ENCODE measurements at places on chromosomes 13 and 19.

DNA sequence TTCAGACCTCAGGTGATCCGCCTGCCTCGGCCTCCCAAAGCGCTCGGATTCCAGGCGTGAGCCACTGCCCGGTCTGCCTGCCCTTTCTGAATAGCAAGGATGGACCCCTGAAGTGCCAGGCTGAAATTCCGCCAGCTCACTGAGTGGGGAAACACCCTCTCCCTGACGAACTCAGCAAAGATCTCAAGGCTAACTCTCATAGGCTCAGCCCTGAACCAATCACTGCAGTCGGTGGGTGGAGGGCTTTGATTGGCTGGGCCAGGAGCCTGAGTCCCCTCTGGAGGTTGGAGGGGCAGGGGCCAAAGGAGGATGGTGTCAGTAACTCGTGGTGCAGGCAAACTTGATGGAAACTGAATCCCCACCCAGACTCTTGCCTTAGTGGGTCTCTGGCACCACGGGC is 11.2 kb upstream of the COMP start:
- DNase-seq: no peak

- no peak for DNase-seq
Measured at GRCh38 chr13:34002141-34002540, 184.2 kb downstream of the RFC3 start.

DNA sequence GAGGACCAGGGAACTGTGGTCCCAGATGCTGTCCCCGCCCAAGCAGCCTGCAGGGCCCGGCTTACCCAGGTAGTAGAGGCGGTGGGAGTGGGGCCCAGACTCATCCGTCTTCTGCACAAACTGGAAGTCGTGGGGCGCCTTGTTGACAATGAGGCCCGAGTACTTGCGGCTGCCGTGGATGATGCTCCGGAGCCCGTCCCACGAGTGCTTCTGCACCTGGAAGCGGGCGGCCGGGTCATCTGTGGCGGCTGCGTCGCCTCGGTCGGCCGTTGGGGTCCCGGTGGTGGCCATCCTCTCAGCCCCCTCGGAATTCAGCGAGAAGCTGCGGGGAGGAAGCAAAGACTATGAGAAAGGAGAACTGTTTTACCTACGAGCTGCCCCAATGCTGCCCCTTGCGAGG is 9.6 kb downstream of the DPP9 start:
- DNase-seq: no peak

- DNase-seq: no peak
Measured at GRCh38 chr13:19657872-19658591, 24.6 kb downstream of the MPHOSPH8 start.

DNA sequence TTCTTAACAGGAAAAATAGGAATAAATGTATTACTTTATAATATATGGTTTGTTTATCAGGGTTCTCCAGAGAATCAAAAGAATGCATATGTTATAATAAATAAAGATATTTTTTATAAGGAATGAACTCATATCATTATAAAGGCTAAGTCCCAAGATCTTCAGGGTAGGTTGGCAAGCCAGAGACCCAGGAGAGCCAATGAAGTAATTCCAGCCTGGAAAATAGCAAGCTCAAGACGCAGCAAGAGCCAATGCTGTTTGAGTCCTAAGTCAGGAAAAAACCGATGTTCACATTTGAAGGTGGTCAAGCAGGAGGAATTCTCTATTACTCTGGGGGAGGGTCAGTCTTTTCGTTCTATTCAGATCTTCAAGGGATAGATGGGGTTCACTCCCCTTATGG is 490.0 kb downstream of the PCDH20 start:
- no peak for DNase-seq

- no peak for DNase-seq
Measured at GRCh38 chr19:1999856-2000515, 15.5 kb downstream of the BTBD2 start.

DNA sequence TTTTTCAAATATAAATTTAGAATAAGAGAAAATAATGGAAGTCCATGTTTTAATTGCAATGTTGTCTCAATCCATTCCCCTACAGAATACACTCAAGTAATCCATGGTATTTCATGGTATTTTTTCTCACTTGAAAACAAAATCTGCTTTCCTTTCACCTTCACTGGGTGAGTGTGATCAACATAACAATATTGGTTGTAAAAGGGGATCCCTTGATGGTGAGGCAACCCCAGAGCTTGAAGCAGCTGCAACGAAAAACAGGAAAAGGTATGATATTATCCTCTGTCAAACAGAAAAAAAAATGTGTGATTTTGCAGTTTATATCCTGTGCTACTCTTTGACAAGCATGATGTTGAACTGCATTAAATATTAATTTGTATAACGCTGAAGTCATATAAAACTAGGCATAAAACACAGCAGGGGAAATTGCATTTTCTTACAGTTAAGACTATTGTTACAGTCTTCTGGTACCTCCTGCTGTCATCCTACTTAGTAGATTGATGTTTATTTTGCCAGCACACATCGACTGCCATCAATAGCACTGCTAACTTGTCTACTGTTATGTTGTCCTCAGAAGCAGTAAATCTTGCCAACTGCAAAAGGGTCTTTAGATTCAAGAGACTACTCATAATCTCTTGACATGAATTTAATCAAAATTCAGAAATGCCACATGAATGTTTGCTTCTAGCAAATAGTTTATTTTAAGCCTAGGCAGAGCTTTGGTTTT is 373.1 kb upstream of the MIR17HG start:
- no peak for DNase-seq

GRCh38 chr13:107590556-107590955 is 624.8 kb downstream of the LIG4 start:
- no peak for DNase-seq

DNA sequence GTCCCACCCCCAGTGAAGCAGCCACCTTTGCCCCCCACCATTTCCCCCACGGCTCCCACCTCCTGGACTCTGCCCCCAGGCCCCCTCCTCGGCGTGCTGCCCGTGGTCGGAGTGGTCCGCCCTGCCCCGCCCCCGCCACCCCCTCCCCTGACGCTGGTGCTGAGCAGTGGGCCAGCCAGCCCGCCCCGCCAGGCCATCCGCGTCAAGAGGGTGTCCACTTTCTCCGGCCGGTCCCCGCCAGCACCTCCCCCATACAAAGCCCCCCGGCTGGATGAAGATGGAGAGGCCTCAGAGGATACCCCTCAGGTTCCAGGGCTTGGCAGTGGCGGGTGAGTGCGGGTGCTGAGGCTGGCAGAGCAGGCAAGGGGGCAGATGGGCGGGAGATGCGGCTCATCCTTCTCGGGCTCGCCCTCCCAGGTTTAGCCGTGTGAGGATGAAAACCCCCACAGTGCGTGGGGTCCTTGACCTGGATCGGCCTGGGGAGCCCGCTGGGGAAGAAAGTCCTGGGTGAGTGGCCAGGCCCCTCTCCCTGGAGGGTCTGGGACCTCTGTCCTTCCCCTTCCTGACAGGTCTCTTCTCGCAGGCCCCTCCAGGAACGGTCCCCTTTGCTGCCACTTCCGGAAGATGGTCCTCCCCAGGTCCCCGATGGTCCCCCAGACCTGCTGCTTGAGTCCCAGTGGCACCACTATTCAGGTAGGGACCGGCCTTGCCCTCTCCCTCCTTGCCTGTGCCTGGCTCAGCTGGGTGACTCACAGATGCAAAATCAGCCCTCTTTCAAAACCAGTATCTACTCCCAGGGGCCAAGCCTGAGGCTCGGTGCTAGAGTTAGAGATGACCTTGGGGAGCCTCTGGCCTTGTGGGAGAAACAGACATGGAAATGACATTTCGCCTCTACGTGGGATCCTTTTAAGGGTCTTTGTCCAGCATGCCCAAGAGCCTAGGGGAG is 8.8 kb downstream of the IGFLR1 start:
- no peak for DNase-seq

- DNase-seq: no peak
Measured at GRCh38 chr13:61727767-61728166, 312.1 kb upstream of the PCDH20 start.

DNA sequence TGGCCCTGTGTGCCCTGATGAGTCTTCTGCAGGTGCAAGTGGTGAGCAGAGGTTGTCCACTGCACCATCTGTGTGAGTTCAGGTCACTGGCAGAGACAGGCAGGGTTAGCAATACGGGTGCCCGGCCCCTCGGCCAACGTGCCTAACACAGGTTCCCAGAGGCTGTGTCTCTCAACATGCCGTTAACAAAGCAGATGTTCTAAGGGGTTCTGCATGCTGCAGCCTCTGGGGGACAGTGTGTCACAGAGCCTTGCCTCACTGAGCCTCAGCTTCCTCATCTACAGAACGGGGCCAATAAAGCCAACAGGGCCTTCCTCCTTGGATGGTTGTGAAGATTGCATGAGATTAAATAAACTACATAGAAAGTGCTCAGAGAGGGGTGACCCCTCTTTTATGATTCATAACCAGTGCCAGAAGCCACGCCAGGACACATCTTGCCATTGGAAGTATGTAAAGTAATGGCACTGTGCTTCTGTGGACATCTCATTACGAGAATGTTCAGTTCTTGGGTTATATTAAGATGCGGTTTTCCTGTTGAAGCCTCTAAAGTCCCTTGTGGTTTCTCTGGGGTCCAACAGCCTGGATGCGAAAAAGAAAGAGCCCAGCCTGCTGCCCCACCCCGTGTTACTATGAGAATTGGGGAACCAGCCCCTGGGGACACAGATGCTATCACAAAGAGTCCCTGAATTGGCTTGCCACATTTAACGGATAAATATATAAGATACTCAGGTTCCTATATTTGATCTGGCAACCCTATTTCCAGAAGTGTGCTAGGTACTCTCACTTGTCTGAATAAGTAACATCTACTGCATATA is 11.2 kb upstream of the ARHGEF18 start:
- DNase-seq: peak; percentile 3

- no peak for DNase-seq
Measured at GRCh38 chr19:34319785-34320184, 45.2 kb upstream of the GPI start.

- no peak for DNase-seq
Measured at GRCh38 chr13:41514853-41515395, 57.6 kb downstream of the RGCC start.

- DNase-seq: no peak
Measured at GRCh38 chr13:49821216-49822009, 28.9 kb upstream of the KPNA3 start.

- DNase-seq: no peak
Measured at GRCh38 chr19:2325281-2326046, 2.9 kb downstream of the LSM7 start.

- no peak for DNase-seq
Measured at GRCh38 chr13:106367361-106367971, 168.0 kb downstream of the EFNB2 start.

GRCh38 chr13:69903081-69903480 is 204.5 kb upstream of the ATXN8OS start:
- DNase-seq: no peak

DNA sequence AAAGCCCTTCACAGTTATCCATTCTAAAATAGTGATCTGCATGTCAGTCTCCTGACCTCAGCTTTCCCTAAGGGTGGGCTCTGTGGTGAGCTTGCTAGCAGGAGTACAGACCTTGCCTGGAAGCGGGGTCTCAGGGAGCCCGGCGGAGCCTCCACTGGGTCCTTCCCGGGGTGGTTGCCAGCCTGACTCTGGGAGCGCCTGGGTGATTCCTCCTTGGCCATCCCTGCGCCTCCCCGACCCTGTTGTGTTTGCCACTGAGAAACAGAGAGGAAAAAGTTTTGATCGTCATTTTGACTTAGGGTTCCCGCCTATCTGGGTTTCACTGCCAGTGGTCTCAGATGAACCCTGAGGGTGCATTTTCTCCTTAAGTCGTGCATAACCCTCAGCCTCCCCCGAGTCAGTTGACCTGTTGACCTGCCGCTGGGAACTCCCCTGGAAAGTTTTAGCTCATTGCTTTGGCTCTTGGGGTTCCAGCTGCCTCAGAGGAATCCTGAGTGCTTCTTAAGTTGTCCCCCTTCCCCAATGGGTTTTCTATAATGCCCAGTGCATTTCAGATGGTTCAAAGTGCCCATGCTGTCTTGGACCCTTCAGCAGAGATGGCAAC is 117.8 kb downstream of the RAB20 start:
- DNase-seq: no peak

DNA sequence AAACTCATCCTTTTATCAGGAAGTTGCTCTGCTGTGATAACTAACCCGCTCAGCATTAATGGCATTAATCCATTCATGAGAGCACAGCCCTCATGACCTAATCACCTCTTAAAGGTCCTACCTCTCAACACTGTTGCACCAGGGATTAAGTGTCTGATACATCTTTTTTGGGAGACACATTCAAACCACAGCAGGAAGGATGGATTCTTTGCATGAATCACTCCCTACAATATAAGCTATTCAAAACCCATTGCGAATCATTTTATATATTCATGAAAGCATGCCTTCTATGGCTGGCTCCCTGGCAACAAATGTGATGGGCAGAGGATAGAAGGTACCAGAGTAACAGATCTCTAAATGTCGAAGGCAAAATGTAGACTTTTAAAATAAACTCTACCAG is 27.6 kb downstream of the ARL11 start:
- DNase-seq: no peak

- no peak for DNase-seq
Measured at GRCh38 chr13:23806874-23807526, 82.2 kb downstream of the MIPEP start.

GRCh38 chr13:109160887-109161669 is 531.7 kb downstream of the MYO16 start:
- DNase-seq: no peak

DNA sequence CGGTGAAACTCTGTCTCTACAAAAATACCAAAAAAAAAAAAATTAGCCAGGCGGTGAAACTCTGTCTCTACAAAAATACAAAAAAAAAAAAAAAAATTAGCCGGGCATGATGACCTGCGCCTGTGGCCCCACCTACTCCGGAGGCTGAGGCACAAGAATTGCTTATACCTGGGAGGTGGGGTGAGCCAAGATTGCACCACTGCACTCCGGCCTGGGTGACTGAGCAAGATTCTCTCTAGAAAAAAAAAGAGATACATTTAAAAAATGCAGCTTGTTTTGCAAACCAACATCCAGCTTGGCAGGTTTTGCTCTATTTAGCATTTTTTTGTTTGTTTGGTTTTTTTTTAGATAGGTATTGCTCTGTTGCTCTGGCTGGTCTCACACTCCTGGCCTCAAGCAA is 6.7 kb upstream of the PGPEP1 start:
- no peak for DNase-seq

GRCh38 chr19:7067716-7068115 is 1.8 kb upstream of the ZNF557 start:
- no peak for DNase-seq
